Effector memory CD8-positive, alpha-beta T cell (primary cell): ENCODE measurements at places on chromosomes 1 and 21.

DNA sequence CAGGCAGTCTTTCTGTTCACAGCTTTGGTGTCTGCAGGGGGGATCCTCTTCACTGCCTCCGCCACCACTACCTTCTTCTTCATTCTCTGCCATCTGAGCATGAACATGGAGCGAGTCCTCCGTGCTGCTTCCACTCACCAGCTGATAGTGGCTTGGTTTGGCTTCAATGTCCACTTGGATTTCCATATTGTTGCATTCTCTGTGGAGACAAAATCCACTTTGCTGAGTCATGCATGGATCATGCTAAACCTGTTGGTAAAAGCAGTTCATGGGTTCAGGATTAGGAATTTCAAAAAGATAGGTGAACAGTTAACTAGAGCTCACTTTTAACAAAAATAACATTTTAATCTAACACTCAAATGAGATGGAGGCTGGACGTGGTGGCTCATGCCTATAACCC lies 27.5 kb downstream of the RNF19B start:
- no peak for DNase-seq

DNA sequence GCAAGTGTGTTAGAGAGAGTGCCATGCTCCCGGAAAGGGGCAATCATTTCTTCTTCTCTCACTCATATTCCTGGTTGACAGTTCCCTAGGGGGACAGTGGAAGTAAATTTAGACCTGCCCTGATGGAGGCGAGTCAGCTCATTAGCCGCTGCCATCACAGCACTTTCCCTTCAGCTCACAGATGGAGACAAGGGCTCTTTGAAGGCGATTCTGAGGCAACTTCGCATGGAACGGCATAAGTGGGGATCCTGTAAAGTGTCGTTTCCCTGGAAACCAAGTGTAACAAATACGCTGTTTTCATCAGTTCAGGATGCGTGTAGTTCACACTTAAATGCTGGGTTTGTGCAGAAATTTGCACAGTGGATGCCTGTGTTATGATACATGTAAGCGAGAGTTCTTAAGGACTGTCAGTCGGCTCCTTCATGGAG lies 114.5 kb upstream of the TMPRSS15 start:
- DNase-seq = no peak

DNA sequence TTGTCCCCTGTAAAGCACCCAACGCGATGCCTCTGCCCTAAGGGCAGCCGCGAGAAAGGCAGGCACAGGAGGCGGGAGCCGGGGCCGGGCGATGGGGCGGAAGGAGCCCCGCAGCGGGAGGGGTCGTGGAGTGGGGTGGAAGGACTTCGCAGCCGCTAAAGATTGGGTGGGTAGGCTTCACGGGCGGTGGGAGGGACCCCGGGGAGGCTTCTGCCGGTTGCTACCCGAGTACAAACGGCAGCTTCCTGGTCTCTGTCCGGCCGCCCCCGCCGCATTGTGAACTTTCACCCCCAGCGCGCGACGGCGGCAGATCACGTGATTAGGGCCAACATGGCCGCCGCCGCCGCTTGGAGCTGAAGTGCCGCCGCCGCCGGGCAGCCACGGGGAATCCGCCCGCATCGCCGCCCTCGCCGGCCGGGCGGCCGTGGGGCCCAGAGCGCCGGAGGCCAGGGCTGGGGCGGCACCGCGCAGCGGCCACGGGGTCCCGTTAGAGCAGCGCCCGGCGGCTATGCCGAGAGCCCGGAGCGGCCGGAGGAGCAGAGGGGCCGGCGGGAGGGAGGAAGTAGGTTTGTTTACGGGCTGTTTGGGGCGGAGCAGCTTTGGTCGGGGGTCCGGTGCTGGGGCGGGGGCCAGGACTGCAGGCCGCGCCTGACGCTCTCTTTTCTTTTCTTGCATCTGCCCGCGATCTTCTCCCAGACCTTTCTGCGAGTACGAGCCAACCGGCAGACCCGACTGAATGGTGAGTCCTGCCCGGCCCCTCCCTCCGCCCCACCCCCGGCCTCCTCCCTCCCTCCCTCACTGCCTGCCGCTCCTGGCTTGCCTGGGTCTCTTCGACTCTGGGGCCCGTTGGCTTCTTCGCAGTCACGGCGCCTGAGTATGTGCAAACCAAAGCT lies 42.4 kb downstream of the TMEM53 start:
- peak; percentile 89 for DNase-seq

GRCh38 chr1:218812360-218812759 lies 361.3 kb upstream of the LYPLAL1 start:
- no peak for DNase-seq

DNA sequence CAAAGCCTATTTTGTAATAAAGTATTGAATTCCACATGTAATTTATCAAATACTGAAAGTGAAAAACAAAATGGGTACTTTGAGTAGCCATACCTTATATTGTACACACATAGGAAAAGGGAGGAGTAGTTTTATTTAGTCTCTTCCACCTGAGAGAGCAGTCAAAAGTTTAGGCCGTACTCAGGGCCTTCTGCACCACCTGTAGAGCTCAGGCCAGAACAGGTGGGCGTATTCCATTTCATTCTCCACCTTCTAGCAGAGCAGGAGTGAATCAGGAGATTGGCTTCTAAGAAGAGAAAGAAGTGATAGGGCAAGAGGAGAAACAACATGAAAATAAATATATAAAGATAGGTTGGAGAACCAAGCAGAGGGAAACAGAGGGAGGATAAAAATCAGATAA lies 44.0 kb downstream of the TRAF5 start:
- DNase-seq = no peak

- DNase-seq = no peak
Measured at GRCh38 chr1:227333423-227333822, 15.1 kb upstream of the CDC42BPA start.

DNA sequence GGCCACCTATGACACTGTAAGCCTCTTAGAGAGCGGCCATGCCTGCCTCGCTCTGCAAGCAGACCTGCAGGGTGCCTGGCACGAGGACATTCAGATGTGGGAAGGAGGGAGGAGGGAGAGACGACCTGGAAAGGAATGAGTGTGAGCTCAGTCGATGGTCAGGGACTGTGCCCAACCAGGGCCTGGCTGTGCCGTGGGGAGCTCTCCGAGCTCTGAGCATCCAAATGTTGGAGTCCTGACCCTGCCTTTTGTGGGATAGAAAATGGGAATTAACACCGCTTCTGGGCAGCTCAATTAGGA lies 7.3 kb downstream of the CSTB start:
- DNase-seq = no peak
